Cardiac fibroblast (primary cell): ENCODE measurements at places on chromosomes 11 and 22.

DNA sequence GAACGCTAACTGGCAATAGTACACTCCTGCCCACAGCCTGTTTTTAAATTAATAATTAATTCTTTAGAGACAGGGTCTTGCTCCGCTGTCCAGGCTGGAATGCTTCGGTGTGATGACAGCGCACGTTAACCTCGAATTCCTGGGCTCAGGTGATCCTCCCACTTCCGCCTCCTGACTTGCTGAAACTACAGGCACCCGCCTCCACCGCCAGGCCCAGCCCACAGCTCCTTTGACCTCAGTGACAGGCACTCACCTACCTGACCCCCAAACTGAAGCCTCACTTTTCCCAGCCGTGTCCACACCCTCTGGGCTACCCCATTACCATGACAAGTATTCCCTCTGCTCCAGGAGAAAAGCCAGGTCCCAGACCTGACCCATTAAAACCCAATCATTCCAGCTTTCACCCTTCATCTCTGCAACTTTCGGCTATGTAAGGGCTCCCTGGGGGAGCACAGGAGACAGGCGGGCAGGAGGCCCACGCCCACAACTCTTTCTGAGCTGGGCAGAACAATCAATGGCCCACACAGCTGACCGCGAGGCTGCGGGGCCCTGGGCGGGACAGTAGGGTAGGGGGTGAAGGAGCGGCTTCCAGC, 730 bp downstream of the LMNTD2 start:
- no peak for DNase-seq

DNA sequence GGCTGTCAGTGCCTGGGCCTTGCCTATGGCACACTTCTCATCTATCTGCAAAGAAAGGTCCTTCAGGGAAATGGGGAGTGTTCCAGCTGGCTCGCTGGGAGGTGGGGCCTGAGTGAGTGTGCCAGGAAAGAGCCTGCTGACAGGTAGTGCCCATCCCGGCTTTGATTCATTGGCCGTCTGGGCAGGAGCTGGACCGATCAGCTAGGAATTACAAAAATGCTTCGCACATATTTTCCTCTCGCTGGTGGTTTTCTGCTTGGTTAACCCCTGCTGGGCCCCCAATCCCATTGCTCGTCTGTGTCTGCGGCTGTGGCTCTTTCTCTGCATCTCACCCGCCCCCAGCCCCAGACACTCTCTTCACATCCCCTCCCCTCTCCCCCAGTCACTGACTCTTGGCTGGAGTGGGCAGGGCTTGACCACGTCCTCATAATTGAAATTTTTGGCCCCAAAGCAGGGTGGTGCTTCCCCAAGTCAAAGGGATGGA, 10.8 kb downstream of the LIF start:
- DNase-seq = peak; percentile 77

DNA sequence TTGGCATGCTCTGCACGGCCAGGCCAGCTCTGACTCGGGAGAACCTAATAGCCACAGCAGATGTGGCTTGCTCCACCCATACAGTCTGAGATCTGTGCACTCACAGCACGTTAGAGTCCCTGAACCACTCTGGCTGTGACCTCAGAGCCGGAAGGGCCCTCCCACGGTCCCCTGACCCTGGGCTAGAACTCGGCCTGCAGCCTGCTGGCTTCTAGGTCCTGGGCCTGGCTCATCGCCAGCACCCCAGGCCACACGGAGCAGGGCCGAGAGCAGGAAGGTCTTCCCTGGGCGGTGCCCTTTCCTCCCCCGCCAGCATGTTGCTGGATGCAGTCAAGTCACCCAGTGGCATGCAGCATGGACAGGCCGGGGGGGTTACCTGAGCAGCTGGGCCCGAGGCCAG, 35.3 kb upstream of the TTLL12 start:
- DNase-seq = peak; percentile 4

- DNase-seq = no peak
These were observed 2.4 kb downstream of the TRIM44 start for GRCh38 chr11:35664977-35665441.

GRCh38 chr11:108620958-108621772, 27.6 kb upstream of the EXPH5 start:
- peak; percentile 1 for DNase-seq

DNA sequence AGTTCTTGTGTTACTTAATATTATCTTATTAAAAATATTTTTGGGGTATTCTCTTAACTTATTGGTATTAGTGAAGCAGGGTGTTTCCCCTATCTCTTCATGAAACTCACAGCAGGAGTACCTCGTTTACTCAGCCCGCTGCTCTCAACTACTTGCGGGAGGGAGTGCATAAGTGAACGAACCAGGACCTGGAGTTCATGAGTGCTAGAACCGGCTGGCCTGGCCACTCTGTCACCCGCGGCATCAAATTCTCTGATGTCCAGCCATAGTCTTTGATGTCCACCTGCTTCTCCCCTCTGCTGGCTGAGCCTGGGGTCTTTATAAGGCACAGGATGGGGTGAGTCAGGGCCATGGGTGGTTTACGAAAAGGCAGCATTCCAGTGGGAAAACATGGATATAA, 216.7 kb upstream of the ANO5 start:
- no peak for DNase-seq

GRCh38 chr11:110086892-110087309, 6.3 kb upstream of the ZC3H12C start:
- peak; percentile 78 for DNase-seq

GRCh38 chr11:12793065-12793464, 118.8 kb downstream of the TEAD1 start:
- DNase-seq = no peak

GRCh38 chr11:121589946-121590537, 137.3 kb upstream of the SORL1-AS1 start:
- DNase-seq = no peak

GRCh38 chr11:102368472-102368871, 21.5 kb downstream of the BIRC2 start:
- no peak for DNase-seq

- no peak for DNase-seq
These were observed 2.9 kb upstream of the TMEM9B start for GRCh38 chr11:8967184-8967583.

- DNase-seq = no peak
These were observed 8.4 kb downstream of the BLID start for GRCh38 chr11:122107566-122107965.

DNA sequence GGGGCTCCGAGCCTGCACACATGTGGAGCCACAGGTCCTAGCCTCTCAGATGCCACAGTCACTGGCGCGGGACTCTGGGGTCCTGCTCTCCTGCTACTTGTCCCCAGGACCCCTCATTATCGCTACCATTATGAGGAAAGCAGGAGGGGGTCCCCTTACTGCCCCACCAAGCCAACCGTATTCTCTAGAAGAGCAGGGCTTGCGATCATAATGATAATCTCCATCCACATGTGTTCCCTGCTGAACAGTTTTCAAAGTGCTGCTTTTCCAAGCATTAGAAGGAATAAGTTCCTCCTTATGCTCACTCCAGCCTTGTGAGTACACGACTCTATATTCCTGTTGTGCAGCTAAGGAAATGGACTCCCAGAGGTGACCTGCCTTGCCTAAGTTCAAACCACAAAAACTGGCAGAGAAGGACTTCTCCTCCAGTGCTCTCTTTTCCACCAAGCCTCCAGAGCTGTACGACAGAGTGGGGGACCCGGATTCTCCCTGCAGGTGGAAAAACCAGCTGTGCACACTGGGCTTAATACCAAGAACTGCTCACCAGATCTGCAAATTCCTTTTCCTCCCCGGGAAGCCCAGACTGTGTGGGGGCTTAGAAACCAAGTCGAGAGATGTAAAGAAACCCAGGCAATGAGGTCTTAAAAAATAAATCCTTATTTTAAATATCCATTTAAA, 92.8 kb upstream of the DRD2 start:
- DNase-seq = no peak

DNA sequence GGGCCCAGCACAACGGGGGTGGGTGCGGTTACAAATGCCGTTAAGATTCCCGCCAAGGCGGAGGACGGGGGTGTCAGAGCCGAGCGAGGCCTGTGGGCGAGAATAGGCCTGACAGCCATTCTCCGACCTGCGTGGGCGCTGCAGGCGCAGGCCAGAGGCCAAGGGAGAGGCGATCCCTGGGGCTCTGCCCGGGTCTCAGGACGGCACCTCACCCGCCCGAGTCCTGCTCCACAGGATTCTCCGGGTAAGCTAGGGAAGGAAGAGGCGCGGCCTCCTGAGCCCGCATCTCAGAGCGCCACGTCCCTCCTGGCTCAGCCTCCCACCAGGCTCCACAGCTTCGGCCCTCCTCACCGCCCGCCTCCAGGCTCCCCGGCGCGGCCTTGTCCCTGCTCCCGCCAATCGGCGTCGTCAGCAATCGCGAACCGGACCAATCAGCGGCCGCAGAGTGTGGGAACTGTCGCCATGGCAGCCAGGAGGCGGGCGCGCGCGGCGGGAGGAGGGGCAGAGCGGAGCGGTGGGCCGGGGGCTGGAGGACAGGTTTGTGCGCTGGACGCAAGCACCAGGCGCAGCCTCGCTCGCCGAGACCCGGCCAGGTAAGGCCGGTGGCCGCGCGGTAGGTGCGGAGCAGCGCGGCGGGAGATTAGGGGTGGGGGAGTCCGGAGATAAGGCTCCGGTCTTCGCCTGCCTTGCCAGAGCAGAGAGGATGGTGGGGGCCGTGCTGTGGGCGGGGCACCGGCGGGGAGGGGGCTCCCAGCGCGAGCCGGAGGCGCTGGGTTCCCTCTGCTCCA, at the start of gene NUCB2:
Gene NUCB2, plus strand, starts transcription at position 504 of the 788 bp plus-strand sequence. CDS start 18,585 bp downstream, outside the sequence.
- peak; percentile 96 for DNase-seq

GRCh38 chr22:25869771-25870170, 127.8 kb downstream of the MYO18B start:
- no peak for DNase-seq

- DNase-seq = peak; percentile 87
These were observed 237.5 kb downstream of the MIAT start for GRCh38 chr22:26894766-26895485.

GRCh38 chr22:17576470-17576869, 13.2 kb downstream of the SLC25A18 start:
- DNase-seq = peak; percentile 89

GRCh38 chr22:31773416-31773815, 19.6 kb downstream of the DEPDC5 start:
- no peak for DNase-seq

GRCh38 chr11:98559961-98560360, 460.8 kb upstream of the CNTN5 start:
- DNase-seq = no peak

DNA sequence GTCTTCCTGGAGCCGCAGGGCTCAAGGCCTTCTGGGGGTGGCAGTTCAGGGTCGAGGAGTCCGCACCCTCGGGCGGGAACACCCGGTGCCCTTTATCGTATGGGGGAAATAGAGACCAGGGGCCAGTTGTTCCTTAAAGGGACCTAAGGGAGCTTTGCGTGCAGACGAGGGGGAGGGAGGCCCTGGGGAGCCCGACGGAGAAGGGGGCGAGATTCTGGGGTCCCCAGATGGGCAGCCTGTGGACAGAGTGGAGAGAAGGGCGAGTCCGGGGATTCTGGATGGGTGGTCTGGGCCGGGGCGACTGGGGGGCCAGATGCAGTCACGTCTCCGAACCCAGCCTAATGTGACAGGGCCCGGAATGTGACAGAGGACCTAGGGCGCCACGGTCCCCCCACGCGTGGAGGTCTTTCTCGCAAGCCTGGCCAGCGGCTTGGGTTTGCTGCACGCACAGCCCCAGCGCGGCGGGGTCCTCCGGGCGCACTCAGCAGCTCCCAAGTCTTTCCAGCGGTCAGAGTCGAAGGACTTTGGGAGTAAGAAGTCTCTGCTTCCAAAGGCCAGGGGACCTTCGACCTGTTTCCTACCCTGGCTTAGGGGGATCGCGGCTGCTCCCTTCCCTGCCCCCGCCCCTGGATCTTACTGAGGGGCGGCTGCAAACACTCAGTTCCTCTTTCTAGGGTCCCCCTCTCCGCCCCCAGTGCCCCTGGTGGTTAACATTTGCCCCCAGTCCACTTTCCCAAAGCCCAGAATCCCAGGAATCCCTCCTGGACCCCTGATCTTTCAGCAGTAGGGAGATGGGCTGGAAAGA, 547 bp downstream of the TUBA8 start:
- DNase-seq = no peak

DNA sequence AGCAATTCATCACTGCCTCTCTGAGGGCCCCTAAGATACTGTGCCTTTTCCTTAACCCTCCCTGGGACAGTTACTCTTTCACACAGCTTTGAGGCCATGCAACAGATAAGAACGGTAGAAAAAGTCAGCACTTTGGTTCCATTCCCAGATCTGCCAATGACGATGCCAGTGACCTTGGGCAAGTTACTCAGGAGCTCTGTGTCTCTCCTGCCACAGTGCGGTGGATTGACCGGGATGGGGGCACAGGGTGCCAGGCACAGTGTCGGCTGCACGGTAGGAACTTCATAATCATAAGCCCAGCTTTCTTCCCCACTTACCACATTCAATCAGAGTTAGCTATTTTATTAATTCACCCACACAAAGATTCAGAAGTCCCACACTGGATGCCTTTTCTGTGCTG, 1041.8 kb downstream of the TBC1D22A start:
- DNase-seq = no peak

- no peak for DNase-seq
These were observed 5.1 kb upstream of the ARSA start for GRCh38 chr22:50633086-50633485.

- DNase-seq = peak; percentile 84
These were observed 3.6 kb downstream of the FIBP start for GRCh38 chr11:65884716-65885092.

DNA sequence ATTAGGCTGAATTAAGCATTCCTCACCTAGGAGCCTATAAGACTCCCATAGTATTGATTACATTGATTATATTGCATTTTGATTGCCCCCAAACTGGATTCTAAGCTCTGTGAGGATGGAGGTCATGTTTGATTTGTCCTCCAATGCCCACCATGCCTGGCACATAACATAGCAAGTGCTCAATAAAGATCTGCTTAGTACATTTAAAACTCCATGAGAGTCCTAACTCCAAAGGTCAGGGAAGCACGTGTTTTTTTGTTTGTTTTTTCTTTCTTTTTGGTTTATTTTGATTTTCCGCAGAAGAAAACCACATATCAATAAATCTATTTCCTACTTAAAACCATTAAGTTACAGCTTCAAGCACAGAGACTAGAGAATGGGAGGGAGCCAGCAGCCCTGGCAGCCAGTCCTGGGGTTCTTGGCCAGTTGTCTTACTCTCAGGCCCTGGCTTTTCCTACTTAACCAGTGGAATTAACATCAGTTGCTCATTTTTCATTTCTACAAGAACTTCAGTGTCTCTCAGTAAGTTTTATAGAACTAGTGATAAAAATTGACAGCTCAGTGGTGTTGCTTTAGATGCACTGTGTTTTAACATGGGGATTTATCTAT, 429.9 kb upstream of the CCDC90B start:
- DNase-seq = no peak

DNA sequence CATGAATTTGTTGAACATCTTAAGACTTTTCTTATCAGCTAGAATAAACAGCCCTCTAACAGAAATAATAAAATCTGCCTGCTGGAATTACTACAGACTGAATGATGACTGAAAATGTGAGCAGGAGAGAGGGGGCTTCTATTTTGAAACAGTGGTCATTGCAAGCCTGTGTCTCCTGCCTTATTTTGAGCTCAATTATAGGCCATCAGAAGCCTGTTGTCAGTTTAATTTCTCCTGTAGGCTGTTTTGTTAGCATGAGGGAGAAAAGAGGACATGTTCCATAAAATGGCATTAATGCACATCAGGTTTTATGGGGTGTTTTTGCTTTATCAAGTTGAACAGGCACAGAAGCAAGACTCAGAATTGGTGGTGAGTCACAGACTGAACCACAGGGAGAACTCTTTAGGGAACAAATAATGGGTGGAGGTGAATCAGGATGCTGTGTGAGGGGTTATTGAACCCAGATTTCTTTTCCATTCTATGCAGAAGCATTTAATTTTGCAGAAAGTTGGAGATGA, 129.1 kb downstream of the PARVA start:
- peak; percentile 50 for DNase-seq
